GM04504 (cell line): ENCODE measurements at places on chromosomes 6 and 20.

DNA sequence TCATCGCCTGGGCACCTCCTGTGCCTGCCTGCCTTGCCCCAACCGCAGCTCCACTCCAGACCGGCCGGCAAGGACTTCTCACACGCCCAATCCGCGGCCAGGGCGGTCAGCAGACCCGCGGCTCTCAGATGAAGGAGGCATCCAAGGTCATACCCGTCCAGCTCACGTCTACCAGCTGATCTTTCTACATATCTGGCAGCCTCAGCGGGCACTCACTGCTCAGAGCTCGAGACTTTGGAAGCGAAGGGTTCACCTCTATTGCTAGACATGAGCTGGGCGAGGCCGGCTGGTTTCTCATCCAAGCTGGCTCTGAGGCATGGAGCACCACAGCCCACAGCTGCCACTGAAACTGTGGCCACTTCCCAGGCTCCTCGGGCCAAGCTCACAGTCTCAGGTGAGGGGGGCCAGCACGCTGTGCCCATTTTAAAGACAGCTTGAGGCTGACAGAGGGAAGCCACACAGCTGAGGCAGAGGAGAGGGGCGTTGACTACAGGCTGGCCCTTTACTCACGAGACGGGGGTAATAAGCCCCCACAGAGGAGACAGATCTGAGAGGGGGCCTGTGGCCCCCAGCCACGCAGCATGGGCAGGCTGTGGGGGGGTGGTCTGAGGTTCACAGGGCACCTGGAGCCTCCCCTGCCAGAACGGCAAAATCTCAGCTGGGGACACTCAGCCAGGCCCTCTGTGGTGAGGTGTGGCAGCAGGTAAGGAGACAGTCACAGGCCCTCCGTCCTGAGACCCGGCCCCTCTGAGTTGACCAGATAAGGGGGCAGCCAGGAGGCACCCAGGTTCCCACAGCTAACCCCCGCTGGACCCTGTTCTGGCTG is 2.0 kb downstream of the LAMA5 start:
- no peak for DNase-seq

DNA sequence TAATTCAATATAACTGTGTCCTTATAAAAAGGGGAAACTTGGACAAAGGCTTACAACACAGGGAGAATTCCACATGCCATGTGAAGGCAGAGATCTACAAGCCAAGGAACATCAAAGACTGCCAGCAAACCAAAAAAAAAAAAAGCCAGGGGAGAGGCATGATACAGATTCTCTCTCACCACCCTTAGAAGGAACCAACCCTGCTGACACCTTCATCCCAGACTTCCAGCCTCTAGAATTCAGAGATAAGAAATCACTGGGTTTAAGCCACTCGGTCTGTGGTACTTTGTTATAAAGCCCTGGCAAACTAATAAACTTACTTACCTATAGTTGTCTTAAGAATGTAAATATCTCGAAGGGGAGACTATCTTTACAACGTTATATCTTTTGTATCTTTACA is 4.4 kb downstream of the SERINC3 start:
- no peak for DNase-seq

DNA sequence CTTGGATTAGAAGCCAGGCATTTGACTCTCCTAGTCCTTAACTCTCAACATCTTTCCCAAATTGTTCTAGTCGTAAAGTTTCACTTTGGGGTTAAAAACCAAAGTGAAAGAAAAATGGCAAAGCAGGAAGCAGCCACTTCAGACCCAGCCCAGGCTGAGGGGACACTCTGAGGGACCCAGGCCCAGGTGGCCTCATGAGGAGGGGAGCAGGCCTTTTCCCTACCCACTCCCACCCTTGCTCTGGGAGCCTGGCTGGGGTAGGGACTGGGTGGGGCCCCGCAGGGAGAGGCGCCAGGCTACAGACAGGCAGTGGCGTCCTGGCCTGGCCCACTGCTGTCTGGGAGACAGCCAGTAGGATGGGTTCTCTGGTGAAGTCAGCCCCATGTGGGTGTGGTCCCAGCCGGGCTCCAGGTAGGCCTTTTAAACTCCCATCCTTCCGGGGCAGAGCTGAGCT is 68.7 kb upstream of the MYL9 start:
- DNase-seq = no peak

DNA sequence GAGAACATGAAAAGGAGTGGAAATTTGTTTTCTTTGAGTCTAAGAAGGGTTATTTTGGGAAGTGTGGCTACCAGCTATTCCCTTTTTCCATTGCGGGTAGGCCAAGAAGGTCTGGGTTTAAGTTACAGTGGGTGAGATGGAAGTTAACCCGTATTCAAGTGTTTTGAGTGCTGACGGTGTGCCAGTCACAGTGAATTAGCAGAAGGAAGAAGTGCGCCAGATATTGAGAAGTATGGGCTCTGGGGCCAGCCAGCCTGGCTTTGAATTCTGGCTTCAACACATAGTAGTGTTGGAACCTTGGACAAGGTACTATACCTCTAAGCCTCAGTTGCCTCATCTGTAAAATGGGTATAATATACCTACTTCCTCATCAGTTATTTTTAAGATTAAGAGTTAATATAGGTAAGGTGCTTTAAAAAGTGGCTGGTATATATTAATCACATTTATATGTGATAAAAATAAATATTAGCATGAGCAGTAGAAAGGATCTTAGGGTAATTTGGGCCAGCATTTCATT is 16.3 kb downstream of the ZNF76 start:
- no peak for DNase-seq

- peak; percentile 24 for DNase-seq
These were observed 45.8 kb downstream of the QKI start for GRCh38 chr6:163460307-163460782.

- no peak for DNase-seq
These were observed 2.8 kb downstream of the TMEM14C start for GRCh38 chr6:10725716-10726115.

GRCh38 chr20:36548006-36548315 is 6.6 kb downstream of the MYL9 start:
- no peak for DNase-seq

GRCh38 chr20:38092260-38092857 is 58.8 kb downstream of the RPRD1B start:
- DNase-seq = no peak

DNA sequence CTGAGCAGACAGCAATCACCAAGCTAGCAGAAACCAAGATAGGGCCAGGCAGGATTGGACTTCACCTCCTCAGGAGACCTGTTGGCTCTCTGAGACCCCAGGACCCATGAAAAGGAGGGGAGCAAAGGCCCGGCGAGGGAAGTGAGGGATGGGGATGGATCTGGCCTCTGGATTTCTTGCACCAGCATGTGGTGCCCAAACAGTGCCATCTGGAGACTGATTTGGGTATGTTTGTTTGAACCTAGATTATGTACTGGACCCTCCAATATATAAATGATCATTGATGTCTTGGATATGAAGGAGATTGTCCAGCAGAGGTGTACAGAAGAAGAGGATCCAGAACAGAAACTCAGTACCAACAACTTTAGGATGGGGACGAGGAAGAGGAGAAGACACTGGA is 83.4 kb upstream of the LY86 start:
- DNase-seq = no peak

DNA sequence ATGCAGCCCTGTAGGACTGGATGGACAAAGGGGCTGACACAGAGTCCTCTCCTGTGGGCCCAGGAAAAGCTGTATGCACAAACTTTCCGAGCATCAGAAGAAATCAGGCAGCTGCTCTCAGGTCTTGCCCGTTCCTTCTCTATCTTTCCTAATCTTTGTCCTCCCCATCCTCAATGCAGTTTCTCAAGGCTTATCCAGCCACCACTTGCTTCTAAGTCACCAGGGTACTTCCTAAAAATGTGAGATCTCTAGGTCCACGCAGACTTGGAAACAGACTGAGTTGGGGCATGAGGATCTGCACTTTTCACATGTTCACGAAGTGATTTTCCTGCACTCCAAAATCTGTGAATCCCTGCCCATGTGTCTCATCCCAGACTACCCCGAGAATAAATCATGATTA is 394.5 kb upstream of the SLC35B3 start:
- DNase-seq = no peak

GRCh38 chr6:64185621-64186020 is 550.0 kb downstream of the PHF3 start:
- no peak for DNase-seq

DNA sequence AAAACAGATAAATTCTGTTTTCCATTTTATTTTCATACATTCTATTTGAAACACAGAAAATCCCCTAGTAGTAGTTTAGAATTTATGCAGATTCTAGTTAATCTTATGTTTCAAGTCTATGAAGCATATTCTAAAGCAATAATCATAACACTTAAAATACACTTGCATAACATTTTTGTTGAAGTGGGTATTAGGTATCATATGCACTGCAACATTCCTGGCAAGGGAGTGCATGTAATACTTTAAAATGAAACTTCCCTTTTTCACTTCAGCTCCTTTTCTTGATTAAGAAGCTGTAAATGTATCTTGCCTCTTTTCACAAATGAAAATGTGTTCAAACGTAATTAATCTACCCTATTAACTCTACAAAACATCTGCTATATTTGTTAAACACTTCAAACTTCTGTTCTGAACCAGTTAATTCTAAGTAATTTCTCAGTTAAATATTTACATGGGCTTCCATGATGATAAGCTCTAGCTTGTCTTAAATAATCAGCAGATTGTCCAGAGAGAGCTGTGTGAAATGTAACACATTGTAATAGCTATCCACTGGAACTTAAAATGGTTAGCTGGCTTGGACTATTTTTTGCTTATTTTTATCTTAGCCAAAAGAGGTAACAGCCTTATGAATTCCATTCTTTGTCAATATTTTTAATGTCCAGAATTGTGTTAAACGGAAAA is 192.8 kb downstream of the COL19A1 start:
- no peak for DNase-seq

- no peak for DNase-seq
These were observed 8.9 kb downstream of the TAGAP start for GRCh38 chr6:159035891-159036290.

- no peak for DNase-seq
These were observed 190.0 kb downstream of the PLCB4 start for GRCh38 chr20:9258901-9259300.

GRCh38 chr20:22512911-22513489 is 71.4 kb downstream of the FOXA2 start:
- no peak for DNase-seq

DNA sequence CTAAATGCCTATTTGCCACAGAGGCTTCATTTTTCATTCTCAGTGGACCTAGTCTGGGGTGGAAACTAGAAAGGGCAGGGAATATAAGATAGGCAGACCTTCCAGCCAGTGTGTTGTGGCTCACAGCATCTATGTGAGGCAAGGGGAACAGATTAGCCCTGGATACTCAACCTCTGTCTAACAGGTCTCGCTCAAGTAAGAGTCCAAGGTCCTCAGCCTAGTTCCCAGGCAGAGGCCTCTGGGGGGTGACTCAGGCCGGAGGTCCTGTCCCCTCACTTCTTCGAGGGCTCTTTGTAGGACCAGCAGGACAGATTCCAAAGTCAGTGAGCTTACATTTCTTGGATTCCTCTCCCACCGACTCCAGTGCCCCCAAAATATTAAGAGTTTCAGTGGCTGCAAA is 106.6 kb downstream of the ZMYND8 start:
- no peak for DNase-seq

DNA sequence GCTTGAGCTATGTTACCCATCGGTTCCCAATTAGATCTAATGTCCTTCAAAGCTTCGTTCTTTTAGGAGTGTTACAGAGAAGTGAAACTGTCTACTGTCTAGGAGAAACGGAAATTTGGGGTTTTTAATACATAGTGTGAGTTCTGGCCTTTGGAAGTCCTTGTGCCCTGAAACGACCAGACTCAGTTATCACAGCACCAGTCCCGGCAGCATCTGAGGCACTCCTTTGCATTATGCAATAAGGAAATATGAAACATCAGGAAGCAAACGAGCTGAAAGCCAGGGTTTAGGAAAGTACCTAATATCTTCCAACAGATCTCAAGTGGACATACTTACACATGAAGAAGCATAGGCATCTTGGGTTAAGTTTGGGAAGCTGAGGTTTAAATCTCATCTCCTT is 61.8 kb upstream of the ADGRF1 start:
- no peak for DNase-seq

DNA sequence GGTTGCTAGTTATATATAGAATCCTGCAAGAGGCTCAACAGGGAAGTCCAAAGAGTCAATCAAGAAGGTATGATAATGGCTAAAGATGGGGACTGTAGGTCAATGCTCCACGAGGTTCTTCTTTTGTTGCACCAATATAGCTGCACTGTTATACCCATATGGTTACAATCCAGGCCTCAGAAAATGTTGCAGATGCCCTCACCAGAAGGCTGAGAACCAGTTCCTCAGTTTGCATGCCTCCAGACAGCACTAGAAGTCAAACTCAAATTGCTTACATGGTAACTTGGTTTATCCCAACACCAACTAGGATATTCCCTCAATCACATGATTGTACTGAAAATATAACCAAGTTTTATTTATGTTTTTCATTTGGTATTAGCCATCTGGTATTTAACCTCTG is 12.1 kb downstream of the EEF1A1 start:
- no peak for DNase-seq

DNA sequence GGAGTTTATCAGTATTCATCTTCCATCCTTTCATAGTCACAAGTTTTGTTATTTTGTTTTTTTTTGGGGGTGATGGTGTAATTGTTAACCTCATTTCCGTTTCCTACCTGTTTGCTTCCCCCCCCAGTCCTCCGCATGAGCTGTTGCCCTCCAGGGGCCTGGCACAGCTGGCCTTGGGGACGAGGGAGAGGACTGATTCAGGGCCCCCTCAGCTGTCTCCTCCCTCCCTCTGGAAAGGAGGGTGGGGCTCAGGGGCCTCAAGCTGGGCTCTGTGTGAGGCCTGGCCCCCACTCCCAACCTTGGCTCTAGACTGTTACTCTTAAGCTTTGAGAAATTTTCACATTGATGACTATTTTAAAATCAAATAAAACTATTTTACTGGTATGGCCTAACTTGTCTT is 4.0 kb downstream of the LRRC73 start:
- DNase-seq = no peak

GRCh38 chr6:16118825-16119224 is 10.1 kb upstream of the MYLIP start:
- DNase-seq = no peak

DNA sequence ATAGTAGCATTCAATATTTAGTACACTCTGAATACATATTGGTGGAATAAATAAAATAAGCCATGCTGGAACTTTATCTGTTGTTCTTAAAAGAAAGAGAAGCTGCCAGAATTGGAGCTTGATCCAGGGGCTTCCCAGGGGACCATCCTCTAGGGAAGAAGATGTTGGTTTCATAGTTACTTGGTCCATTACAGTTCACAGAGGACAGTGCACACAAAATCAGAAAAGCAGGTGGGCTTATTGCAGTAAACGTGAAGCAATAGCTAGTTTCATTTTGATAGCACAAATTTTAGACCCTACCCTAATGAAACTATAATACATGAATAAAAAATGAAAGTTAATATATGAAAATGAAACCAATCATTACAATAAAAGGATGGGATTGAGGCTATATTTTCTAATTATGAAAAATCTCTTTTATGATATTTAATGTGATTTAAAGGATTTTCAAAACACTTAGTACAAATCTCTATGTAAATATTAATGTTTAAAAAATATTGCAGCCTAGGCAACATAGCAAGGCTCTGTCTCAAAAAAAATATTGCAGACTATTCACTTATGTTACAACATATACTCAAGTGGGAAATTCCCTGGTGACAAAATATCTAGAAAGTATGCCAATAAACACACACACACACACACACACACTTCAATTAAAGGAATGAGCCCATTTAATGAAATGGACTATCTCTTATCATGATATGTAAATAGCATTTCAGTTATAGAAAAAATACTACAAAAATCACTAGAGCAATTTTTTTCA is 227.0 kb upstream of the MARCKS start:
- DNase-seq = no peak
